ENCODE measurements at places on chromosomes 4 and X.

DNA sequence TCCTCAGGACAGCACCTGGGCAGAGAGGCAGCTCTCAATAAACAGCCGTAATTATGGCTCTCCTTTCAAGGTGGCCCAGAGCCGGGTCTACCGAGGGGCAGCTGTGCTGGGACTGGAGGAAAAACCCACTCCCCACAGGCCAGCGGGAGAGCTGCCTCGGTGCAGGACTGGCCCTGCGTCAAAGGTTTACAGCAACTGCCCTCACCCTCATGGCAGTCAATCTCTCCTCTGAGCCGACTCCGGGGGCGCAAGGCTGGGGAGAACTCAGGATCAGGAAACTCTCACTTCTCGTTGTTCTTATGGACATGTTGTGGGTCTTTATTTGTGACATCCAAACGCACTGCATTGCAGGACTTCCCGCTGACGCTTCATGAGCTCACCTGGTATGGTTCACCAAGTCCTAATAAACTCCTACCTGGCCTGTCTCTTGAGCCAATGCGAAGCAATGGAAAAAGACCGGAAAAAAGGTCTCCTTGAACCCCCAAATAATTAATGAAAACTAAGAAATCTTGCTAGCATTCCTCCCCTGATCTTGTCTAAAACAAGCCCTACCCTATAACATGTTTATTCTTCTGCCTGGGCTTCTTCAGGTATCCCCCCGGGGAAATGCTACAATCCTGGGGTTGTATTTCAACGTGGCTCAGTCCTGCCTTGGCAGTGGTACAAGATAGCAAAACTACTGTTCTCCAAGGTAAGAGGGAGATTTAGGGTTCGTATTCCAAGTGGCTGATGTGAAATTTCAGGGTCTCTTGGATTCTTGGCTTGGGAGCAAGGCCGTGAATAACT is 50.1 kb upstream of the CDKN2AIP start:
- no peak for DNase-seq

DNA sequence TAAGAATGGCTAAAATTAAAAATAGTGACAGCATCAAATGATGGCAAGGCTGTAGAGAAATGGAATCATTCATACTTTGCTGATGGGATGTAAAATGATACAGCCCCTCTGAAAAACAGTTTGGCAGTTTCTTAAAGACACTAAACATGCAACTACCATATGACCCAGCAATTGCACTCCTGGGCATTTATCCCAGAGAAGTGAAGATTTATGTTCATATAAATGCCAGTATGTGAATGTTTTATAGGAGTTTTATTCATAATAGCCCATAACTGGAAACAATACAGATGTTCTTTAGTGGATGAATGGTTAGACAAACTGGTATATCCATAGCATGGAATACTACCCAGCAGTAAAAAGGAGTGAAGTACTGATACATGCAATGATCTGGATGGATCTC is 43.3 kb downstream of the REPS2 start:
- no peak for DNase-seq

- no peak for DNase-seq
Observed at GRCh38 chr4:186079694-186080093, 10.7 kb downstream of the TLR3 start.

- no peak for DNase-seq
Observed at GRCh38 chrX:9515973-9516538, 51.2 kb downstream of the TBL1X start.

DNA sequence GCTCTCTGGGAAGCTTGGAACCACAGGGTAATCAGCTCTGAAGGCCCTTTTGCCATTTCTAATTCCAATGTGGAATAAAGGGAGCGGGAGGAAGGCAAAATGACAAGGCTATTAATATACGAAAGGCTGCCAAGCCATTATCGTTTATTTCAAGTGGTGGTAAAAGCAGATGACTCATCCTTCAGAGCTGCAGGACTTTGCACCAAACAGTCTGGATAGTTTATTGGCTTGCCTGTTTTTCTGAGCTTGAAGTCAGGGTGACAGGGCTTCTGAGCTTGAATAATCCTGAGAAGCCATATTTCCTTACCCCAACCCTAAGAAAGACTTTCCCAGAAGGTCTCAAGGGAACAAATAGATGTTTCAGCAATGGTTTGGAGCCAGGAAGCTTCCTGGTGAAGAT is 7.7 kb upstream of the GABRE start:
- peak; percentile 66 for DNase-seq
